ENCODE measurements at places on chromosomes 6 and 20.

GRCh38 chr6:26501482-26501986, 1.4 kb downstream of the BTN1A1 start:
- DNase-seq, result peak; percentile 10

GRCh38 chr6:110039364-110039980, 61.4 kb downstream of the GPR6 start:
- peak; percentile 84 for DNase-seq

GRCh38 chr20:46657137-46657536, 5.9 kb upstream of the SLC13A3 start:
- DNase-seq, result no peak

DNA sequence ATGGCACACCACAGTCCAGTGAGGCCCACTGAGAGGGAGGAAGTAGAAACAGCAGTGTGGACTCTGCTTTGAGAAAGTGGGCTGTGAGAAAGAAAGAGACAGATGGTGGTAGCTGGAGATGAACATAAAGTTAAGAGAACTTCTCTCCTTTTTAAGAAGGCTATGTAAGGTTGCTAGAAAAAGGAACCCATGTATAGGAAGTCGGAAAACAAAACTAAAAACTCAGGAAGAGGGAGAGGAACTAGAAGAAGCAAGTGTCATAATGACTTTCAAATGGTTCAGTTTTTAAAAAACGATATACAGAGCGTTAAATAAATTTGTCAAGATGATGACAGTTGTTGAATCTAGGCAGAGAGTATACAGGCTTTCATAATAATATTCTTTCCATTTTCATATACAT, 25.4 kb upstream of the GMNN start:
- no peak for DNase-seq

GRCh38 chr20:8342391-8342790, 210.3 kb downstream of the PLCB1 start:
- peak; percentile 18 for DNase-seq

GRCh38 chr20:51189814-51190782, 167.2 kb upstream of the KCNG1 start:
- DNase-seq, result peak; percentile 42

- no peak for DNase-seq
Measured at GRCh38 chr6:130620338-130620781, 206.8 kb upstream of the SMLR1 start.

DNA sequence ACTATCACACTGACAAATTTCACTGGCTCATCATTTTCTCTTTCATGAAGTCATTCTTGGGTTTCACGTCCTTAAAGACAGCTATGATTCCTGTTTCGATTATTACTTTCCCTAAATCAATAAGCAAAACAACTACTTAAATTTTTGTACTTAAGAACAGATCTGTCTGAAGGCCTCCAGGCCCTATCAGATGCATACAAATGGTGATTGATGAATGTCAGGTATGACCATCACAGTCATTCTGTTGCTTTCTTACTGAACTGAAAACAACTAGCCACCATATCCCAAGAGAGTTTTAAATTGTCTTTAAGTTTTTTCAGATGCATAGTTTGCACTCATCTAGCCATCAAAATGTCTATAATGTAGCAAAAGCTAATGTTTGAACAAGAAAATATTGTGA, 20.9 kb upstream of the HTR1E start:
- no peak for DNase-seq

- no peak for DNase-seq
Measured at GRCh38 chr6:87718662-87719433, 16.8 kb upstream of the AKIRIN2 start.

DNA sequence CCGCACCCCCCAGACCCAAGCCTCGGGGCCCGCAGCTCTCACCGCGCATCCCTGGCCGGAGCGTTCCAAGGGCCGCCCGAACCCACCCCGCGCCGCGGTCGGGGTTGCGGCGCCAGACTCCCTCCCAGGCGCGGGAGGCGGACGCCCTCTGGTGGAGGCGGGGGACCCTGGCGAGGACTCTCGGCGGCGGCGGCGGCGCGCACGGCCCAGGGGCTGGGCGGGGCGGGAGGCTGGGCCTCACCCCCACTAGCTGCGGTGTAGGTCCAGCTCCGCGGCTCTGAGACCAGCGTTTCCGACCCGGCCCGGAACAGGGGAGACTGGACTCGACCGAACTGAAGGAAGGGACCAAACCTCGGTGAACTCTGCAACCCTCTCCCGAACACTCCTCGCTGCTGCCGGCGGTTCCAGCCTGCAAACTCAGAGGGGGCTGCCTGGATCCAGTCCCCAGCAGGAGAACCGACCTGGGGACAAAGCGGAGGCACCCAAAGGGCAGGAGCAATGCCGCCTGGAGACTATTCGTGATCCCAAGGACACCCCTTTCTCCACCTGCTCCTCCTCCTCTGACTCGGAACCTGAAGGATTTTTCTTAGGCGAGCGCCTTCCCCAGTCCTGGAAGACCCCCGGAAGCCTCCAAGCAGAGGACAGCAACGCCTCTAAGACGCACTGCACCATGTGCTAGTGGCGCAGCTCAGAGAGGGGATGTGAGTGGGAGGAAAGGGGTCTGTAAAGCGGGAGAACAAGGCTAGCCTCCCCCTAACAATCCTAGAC, 859 bp upstream of the TOMM6 start:
- peak; percentile 49 for DNase-seq

- no peak for DNase-seq
Measured at GRCh38 chr20:54068966-54069365, 1.4 kb downstream of the BCAS1 start.

DNA sequence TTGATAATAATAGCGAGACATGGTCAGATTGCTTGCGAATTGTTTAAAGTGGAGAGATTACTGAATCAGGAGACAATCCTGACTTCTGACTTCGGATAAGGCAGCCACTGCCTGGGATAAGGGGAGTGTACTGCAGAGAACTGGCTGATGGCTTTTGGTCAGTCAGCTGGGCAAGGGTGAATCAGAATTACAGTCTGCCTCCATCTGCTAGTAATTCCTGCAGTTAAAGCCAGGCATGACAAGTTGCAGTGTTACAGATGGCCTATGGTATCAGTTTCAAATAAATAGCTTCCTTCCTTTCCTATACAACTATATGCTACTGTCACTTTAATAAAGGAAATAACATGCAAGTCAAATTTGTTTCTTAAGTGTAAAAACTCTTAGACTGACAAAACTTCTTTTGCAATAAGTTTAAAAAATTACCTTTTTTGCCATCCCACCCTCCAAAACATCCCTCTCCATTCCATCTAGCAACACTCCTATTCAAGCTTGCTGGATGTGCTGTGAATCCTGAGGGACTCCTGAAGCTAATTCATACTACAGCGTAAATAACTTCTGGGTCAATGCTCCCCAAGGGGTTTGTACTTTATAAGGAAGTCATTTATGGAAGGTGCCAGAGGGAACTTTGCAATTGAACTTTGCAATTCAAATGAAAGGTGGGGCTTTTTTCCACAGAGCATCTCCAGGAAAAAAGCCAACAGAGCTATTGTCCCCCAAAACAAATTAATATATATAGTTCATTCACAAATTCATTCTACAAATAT, 245.2 kb downstream of the ADGRB3 start:
- peak; percentile 80 for DNase-seq

DNA sequence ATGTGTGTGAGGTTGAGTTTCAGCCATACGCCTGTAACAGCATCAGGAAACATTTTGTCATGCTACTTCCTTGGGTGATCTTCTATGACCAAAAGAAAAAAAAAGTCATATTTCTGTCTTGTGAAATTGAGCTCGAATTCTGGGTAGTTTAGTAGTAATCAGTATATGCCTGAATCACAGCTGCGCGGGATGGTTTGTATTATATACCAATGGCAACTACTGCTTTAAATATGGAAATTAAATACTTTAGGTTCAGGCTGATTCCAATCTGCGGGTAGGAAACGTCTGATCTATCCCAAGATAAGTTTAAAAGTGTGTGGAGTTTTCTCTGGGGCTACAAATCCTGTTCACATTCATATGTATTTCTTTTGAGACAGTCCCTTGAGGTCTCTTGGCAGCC, 115.6 kb upstream of the FERMT1 start:
- peak; percentile 4 for DNase-seq

GRCh38 chr6:52191824-52192223, 5.6 kb downstream of the IL17A start:
- no peak for DNase-seq

DNA sequence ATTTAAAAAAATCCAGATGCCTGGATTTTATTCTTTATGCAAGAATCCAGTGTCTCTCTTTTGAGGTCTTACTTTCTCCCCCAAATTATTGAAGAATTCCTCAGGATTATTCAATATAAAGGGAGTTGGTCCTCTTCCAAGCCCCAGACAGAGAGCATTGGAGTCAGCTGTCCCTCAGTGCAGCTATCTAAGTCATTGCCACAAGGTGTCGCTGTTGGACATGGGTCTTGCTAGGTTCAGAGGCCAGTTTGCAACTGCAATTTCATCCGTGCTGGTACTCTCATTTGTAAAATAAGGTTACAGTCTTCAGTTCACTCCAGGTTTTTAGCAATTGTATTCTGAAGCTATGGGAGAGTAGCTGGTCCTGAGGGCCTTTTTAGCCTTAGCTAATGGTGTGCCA, 27.8 kb downstream of the CCN2 start:
- peak; percentile 68 for DNase-seq

GRCh38 chr6:6623553-6623952, 35.0 kb downstream of the LY86 start:
- DNase-seq, result no peak

DNA sequence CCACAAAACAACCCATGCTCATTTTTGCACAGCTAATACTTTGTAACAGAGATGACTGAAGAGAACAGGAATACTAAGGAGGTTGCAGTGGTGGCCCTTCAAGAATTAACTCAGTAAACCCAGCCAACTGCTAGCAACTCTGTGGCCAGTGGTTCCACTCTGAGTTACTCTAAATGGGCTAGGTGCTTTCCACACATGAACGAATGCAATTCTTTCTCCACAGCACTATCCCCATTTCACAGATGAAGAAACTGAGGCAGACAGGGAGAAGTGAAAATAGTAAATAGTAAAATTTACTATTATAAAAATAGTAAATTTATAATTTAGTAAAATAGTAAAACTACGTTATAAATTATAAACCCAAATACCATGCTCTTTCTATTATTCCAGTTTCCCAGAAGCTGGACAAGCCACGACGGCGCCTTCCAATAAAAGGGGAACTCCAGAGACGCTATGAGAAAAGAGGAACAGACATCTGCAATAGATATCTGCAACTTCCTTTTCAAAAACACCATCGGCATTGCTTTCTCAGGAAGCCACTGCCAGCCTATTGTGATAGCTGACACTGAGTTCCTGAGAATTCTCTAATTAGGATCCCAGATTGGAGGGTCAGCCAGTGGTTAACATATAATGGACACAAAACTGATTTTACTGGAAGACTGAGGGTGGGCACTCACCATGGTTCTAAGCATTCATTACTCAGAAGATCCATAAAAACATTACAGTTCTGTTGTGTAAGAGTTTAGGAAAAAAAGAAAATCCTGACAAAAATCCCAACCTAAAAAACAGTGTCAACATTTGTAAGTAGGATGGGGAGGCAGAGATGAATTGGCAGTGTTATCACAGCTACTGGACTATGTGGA, 16.2 kb downstream of the FKBP1A start:
- DNase-seq, result no peak

- DNase-seq, result no peak
Measured at GRCh38 chr6:79787626-79788025, 156.5 kb downstream of the SH3BGRL2 start.

- DNase-seq, result no peak
Measured at GRCh38 chr20:46710153-46710913, 884 bp downstream of the SLC2A10 start.

DNA sequence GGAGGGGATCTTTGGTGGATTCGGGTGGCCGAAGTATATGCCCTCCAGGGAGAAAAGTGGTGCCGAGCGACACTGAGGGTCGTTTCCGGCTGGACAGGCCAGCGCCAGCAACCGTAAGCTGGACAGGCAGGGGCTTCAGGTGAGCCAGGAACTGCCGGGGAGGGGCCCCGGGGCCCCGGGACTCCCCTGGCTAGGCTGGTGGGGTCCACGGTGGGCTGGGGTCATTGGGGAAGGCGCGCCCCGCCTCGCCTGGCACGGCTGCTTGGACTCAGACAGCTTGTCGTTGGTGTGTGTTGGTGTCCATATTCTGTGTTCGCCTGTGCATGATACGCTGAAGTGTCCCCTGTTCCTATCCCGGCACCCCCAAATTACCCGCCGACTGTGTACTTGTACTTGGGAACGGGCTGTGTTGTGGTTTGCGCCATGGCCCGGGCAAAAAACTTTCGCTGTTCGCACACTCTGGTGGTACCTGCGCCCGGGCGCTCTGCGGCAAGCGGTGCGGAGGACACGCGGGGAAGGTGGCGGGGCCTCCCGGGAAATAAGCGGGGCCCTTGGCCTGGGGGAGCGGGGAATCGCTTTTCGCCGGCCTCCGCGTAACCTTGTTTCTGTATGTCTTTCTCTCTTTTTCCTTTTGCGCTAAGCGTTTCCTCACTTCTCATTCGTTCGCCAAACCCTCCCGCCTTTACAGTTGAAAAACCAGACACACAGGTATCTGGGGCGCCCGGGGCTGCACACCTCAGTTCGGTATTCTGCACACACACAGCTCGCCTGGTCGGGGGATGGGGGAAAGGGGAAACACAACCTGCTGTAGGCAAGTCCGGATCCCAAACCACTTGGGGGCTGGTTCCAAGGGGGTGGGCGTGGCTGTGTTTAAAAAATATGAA, 3.2 kb downstream of the GNAS start:
- DNase-seq, result peak; percentile 62

- DNase-seq, result no peak
Measured at GRCh38 chr6:33597551-33598322, 17.7 kb upstream of the BAK1 start.

- DNase-seq, result peak; percentile 14
Measured at GRCh38 chr6:12748411-12748810, 31.8 kb downstream of the PHACTR1 start.

DNA sequence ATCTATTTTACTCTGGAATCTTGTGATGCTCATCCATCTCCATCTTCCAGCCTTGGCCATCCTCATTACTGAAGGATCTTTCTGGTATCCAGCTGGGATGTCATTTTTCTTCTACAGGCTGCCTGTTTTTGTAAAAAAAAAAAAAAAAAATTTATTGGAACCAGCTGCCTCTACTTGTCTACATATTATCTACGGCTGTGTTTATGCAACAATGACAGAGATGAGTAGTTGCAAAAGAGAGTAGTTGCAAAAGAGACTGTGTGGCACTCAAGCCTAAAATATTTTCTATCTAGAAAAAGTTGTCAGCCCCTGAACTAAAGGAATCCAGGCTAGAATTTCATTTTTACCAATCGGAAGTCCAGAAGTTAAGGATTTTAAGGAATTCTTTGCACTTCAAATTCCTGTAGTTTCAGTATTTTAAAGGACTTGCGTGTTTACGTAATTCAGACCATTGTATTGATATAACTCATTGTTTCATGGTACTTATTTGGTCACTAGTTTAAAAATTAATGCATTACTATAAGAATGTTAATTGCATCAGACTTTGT, 38.6 kb upstream of the PLCG1 start:
- no peak for DNase-seq

DNA sequence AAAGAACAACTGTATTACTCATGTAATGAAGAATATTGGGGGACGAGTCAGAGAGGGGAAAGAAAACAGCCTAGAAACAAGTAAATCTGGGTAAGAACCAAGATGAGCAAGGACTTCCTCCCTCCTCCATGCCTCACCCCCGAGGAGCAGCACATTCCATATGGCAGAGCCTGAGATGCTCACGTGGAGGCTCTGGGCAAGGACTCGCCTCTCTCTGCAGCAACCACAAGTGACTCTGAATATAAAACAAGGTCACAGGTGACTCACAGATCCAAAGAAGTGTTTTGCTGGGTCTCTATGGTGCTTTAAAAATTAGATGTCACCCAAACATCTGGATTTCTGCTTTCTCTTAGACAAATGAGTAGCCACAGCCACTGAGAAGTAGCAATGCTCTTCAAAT, 453.0 kb upstream of the SULF2 start:
- DNase-seq, result no peak

- no peak for DNase-seq
Measured at GRCh38 chr6:106451439-106451838, 90.9 kb downstream of the CRYBG1 start.
